IMR-90 (cell line): ENCODE measurements at places on chromosomes 2 and 18. TPM values are rescaled to one million over a fixed set of nuclear protein-coding genes. Genes with fewer than 3 reads are reported as not detected.

GRCh38 chr18:33210575-33211189 is 229.8 kb downstream of the CCDC178 start:
- DNase-seq = peak; percentile 22

DNA sequence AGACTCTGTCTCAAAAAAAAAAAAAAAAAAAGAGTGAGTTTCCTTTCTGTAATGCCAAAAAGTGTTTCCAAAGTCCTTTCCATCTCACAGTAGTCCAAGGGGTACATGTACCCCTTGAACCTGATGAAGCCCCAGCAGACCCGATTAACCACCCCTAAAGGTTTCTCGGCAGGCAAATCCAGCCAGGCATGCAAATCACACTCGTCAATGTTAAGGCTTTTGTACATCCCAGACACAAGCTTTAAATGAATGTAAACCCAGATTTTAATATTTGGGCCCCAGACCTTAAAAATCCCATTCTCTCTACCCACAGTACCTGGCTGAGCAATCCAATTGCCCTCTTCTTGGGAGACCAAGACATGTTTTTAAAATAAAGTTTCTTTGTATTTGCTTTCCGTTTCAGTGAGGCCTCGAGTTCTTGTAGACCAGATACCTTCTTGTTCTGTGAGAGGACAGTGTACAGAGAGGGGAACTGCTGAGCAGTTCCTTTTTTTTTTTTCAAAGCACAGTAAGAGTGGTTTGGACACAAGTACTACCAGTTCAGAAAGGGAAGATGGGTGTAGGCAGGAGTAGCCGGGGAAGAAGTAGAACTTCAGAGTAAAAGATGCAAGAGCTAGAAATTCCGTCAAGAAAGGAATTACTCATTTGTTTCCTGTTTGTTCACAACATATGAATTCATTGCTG is at the start of gene NLRC4:
Gene NLRC4, minus strand, starts transcription at position 465 of the 684 bp plus-strand sequence. CDS start 8,111 bp downstream, outside the sequence.
- DNase-seq = no peak

GRCh38 chr2:70420143-70420542 is 118.3 kb upstream of the FAM136A start:
- no peak for DNase-seq

AGBL5 gene
- 19.0 and 21.1 TPM in 2 replicates for polyA plus RNA-seq

DNA sequence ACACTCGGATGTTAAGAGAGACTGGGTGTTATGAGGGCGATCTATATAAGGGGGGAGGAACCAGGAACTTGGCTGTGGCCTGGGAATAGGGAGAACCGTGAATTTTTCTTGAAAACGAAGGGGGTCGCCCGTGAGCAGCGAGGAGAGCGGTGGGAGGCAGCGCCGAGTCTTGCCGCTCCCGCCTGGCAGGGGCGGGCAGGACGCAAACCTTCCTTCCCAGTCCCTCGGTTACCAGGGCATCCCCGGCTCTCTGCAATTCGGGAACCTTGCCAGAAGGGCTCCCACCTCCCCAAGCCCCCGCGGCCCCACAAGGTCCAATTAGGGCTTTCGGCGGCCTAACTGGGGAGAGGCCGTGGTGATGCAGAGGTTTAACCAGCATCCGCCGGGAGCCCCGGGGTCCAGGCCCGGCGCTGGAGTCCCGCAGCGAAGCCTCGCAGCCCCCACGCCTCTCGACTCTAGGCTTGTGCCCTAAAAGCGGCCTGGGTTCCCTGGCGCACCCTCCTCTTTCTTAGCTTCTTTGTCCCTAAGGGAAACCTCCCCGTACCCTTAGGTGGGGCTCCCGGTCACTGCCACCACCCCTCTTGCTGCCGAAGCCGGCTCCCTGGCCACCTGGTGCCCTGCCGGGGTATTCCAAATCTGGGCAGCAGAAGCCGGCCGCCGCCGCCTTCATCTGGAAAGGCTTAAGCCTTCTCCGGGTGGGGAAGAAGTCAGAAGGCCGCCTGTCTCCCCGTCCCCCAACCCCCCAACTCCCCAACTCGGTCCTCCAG is 680 bp upstream of the FHOD3 start:
- DNase-seq = peak; percentile 77

- DNase-seq = no peak
Observed at GRCh38 chr2:96231316-96231715, 22.7 kb upstream of the STARD7 start.
